Coronary artery (tissue), 2 donors: ENCODE measurements at places on chromosomes 1 and 21.

- no peak for DNase-seq
Measured at GRCh38 chr21:32336711-32337110, 38.1 kb downstream of the MRAP start.

- DNase-seq: no peak
Measured at GRCh38 chr1:77388661-77389060, 106.8 kb downstream of the AK5 start.

- DNase-seq: no peak
Measured at GRCh38 chr1:31549809-31550620, 26.3 kb upstream of the TINAGL1 start.

DNA sequence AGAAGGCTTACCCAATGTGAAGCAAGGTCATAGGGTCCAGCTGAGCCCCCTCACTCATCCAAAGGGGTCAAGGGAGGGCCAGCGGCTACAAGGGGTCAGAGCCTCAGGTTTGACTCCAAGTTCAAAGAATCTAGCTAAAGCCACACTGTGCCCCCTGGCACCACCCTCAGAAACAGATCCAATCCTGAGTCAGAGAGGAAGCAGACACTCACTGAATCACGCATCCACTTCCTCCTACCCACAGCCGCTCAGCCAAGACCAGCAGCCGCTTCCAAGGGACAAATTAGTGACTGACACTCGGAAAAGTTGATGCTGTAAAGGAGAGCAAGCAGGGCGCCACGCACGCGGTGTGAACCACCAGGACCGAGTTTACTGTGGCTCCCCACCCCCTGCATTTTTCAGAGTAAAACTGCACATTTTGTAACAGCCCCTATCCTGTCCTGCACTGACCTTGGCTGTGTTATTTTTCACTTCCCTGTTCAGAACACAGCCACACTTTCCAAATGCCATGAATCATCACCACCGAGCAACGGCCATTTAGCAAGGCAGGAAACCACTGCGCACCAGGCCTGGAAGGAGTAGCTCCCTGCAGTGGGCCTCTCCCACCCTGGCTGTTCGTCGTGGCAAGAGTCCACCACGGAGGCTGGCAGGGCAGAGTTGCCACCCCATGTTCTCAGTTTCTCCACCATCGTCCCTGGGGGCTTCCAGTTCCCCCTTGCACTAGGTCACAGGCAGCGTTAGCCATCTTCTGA is 147.8 kb downstream of the TOMM20 start:
- DNase-seq: peak; percentile 97

GRCh38 chr1:44425341-44426082 is 20.5 kb downstream of the RNF220 start:
- no peak for DNase-seq

- no peak for DNase-seq
Measured at GRCh38 chr1:160844447-160845232, 18.0 kb downstream of the CD244 start.

- no peak for DNase-seq
Measured at GRCh38 chr1:226438007-226438406, 30.1 kb upstream of the PARP1 start.

DNA sequence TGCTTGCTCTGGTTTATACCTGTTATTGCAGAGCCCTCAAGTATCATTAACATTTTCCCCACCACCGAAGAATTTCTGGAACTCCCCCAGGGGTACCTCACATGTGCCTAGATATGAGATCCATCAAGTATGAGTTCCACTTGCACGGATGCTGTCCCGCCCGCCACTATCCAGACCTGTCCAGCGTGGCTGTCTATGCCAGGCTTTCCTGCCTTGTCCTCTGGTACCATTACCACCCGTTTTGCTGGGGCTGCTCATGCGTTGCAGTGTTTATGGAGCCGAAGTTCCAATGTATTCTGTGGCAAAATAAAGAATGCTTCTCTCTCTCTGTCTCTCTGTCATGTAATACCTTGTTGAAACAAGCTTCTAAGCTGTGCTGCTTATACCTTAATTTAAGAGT is 543.5 kb upstream of the PTBP2 start:
- DNase-seq: no peak

GRCh38 chr21:37452227-37452626 is 85.7 kb downstream of the DYRK1A start:
- no peak for DNase-seq

- no peak for DNase-seq
Measured at GRCh38 chr1:244376126-244376525, 75.6 kb downstream of the ADSS2 start.

GRCh38 chr1:166920561-166921475 is 44.8 kb upstream of the TADA1 start:
- no peak for DNase-seq

DNA sequence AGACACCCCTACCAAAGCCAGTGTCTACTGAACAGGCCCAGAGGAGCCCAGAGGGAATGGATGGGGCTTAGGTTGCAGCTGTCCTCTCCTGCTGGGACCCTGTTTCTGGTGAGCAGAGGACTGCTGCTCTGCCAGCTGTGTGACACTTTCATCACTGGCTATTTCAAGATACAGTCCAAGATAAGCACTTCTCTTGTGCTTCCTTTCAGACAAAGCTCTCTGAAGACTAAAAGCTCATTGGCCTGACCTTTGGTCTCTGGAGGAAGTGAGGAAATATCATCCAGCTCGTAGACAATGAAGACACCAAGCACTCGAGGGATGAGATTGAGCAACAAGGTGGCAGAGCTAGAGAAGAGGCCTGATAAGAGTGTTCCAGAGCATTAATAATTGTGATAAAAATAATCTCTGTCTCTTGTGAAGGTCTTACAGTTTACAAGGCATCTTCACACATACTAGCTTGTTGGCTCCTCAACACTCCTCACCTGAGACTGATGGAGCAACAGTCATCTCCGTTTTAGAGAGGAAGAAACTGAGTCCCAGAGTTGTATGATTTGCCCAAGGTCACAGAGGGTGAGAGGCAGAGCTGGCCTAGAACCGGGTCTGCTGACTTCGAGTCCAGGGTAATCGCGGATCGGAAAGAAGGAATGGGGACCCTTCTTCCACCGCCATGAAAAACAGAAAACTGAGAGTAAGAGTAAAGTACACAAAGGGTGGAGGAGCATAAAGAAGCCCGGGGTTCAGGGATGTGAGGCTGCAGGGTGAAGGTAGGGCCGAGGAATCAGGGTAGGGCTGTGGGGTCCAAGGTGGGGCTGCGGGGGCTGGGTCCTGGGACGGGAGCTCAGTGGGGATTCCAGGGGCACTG is 666 bp downstream of the PAFAH2 start:
- no peak for DNase-seq

DNA sequence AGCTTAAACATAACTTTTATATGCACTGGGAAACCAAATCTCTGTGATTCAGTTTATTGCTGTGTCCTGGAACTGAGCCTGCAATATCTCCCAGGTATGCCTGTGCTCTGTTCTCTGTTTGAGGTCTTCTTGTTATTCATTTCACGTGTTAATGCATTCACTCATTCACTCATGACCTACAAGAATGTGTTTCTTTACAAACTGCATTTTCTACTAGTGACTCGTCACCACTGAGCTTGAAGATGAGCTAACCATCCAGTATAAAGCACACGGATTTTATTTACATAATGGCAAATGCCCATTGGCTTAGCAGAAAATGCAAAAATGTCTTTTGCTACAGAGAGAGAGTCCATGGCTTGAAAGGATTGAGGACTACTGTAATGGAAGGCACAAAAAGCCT is 75.0 kb upstream of the DUSP10 start:
- no peak for DNase-seq

DNA sequence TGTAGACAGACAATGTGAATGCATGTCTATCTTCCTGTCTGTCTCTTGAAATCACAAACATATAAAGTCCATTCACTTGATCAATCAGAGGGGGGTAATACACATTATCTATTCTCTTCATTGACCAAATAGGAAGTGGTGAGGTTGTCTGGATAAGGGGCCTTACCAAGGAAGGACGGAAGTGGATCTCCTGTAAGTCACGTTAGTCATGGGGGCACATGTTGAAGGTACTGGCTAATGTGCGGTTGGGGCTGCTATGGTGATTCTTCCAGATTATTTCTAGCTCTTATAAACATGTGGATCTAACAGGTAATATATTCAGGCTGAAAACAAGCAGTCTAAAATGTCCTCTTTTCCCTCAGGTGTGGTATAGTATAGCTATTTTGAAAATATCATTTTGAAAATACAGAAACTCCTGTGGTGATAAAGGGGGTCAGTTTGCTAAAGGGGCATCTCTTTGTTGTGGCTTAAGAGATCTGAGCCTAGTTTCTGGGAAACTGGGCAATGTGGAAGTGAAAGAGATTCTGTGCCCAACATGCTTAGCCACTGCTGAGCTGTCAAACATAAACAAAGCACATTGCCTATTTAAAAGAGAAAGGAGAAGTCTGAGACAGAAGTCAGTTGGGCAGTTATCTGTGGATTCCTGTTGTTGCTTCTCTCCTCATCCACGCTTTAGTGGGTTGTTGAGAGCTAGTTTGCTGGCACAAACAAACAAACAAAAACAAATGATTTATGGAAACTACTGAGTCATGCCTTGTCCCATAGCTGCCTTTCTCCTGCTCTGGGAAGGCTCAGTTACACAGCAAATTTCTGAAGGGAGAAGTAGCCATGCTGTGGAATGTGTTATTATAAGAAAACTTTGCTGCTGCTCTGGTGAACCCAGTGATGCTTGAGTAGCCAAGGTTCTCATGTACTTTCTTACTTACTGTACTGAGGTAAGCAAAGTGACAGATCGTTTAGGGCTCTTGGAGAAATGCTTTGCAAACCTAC is 166.9 kb downstream of the HLX start:
- DNase-seq: no peak

DNA sequence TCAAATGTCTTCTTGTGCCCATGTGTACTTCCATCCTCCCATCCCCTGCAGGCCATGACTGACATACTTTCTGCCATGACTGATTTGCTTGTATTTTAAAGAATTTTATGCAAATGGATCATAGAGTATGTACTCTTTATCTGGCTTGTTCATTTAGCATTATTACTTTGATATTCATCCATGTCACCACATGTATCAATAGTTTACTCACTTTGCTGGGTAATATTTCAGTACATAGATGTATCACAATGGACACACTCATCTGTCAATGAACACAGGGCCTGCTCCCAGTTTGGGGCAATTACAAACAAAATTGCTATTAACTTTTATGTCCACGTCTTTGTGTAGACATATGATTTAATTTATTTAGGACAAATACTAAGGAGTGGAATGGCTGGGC is 259.1 kb downstream of the SDCCAG8 start:
- DNase-seq: no peak

DNA sequence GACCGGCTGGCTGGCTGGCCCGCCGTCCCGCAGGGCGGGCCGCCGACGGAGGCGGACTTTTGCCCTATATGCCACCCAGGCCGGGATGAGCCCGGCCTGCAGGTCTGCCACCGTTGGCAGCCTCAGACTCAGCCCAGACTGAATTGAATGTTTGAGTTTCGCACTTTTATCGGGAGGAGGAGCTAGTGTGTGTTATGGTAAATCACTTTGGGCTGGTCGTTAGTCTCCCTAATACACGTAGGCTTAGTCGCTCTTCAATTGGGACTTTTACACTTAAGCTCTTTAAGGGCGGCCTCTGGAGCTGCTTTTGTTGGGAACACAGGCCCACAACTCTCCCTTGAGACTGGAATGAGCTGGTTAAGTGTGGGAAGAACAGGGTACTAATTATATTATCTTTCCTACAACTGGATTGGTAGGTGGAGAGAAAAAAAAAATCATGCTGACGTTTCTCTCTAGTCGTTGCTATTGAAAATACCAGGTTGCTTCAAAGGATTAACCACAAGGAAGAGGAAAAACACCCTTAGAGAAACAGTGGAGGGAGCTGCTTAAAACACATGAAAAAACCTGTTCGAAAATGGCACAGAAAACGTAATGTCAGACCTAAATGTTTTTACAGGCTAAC is 1.4 kb upstream of the IRF2BP2 start:
- DNase-seq: no peak

- no peak for DNase-seq
Measured at GRCh38 chr21:38992737-38993136, 187.0 kb downstream of the ETS2 start.

GRCh38 chr1:101592845-101593244 is 356.0 kb downstream of the S1PR1 start:
- DNase-seq: no peak

DNA sequence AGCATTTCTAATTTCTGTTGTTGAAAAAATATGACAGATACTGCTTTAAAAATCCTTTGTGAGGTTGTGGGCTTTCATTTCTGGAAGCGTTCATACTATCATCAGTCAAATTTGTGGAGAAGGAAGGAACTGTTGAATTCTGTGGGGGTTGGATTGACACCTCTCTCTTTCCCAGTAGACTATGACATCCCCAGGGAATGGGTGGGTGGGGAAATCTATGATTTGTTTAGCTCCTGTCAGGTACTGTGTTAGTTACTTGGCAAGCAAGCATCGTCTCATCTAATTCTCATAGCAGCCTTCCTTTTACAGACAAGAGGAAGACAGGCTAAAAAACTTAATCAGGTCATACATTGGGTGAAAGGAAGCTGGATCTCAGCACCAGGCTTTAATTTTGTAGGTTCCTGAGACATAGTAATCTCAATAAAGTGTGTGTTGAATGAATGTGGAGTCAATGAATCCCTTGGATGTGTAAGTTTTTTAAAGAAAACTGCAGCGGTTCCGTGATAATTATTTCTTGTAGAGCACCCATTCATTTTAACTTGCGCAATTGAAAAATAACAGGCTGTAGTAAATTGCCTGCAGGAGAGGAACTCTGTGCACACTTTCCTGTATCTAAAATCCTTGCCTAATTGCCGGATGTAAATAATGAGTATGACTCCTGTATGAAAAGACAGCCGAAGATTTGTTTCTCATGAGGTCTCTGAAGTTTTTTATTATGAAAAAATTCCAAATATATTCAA is 60.6 kb downstream of the MYOM3 start:
- DNase-seq: no peak

DNA sequence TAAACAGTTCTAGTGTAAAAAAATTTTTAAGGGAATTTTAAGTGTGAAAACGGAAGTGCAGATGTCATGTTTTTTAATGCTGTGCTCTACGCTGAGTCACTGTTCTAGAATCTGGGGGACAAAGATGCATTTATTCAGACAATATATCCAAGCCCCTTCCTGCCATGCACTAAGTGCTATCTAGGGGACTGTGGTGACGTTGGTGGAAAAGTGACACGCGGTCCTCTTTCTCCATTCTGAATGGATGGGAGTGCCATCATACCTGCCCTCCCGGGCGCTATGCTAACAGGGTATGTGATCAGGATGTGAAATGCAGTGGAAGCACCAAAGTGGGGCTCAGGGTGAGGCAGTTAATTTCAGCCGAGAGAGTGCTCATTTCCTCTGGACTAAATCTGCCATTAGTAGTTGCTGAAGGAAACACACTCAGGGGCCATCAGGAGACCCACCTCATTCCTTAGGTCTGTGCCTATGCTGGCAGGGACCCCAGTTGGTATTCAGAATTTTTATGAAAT is 6.6 kb downstream of the C1orf226 start:
- DNase-seq: no peak

DNA sequence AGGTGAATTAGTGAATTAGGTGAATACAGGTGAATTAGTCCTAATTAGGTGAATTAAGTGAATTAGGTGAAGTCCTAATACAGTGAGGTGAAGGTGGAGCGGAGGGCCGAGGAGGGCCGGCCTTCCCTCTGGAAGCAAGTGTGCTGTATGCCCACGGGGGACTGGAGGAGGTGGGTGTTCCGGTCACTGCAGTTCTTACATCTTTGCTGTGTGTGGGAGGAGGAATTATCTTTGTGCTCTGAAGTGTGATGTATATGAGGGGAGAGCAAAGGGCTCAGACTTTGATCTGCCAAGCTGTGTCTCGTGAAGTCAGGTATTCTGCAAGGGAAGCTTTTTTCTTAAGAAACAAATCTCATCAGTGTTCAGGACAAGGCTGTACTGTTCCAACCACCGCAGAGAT is 45.4 kb downstream of the AGPAT3 start:
- no peak for DNase-seq
